ENCODE measurements at places on chromosomes 1 and 21.

GRCh38 chr21:34671891-34672290 is 3.1 kb downstream of the CLIC6 start:
- no peak for DNase-seq

- DNase-seq: no peak
Observed at GRCh38 chr1:55876276-55877060, 661.3 kb upstream of the USP24 start.

DNA sequence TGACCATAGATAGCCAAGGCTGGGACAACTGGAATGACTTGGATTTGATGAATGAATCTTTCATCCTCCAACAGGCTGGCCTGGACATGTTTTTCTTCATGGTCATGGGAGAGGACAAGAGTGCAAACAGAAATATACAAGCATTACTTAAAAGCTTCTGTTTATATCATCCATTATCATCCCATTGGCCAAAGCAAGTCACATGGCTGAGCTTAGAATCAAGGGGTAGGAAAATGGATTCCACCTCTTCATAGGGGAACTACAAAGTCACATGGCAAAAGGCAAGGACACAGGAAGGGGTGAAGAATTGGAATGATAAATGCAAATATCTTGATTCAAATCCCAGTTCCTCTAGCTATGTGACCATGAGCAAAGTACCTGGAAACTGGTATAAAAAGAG is 90.2 kb upstream of the BARHL2 start:
- no peak for DNase-seq

DNA sequence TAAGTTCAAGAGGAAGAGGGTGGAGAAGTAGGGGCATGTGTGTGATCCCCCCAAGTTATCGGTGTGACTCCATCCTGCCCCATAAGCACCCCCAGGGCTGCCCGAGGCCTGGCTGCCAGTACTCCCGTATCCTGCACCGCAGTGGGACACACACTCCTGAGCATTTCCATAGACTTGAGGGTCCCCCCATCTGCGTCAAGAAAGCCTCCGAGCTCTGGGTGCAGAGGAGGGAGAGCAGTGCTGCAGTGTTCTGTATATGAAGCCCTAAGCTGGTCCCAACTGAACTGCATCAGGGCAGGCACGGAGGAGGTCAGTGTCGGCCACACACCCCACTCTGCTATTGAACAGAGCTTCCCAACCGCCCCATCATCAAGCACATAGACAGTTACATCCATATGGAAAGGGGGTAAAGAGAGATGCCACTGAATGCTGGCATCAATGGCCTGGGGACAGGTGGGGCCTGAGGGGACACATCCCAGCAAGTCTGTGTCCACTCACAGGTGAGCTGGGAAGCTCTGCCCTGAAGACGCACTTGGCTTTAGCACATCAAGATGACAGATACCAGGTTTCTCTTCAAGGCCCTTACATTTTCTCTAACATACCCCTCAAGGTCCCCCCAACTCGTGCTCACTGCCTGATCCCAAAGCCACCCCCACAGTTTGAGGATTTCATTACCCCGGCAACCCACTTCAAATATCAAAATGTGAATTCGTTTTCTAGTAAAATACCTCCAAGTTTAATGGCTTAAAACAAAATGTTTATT is 64.3 kb downstream of the EVA1C start:
- DNase-seq: no peak

- peak; percentile 25 for DNase-seq
Observed at GRCh38 chr1:165143437-165144065, 213.0 kb downstream of the LMX1A start.

DNA sequence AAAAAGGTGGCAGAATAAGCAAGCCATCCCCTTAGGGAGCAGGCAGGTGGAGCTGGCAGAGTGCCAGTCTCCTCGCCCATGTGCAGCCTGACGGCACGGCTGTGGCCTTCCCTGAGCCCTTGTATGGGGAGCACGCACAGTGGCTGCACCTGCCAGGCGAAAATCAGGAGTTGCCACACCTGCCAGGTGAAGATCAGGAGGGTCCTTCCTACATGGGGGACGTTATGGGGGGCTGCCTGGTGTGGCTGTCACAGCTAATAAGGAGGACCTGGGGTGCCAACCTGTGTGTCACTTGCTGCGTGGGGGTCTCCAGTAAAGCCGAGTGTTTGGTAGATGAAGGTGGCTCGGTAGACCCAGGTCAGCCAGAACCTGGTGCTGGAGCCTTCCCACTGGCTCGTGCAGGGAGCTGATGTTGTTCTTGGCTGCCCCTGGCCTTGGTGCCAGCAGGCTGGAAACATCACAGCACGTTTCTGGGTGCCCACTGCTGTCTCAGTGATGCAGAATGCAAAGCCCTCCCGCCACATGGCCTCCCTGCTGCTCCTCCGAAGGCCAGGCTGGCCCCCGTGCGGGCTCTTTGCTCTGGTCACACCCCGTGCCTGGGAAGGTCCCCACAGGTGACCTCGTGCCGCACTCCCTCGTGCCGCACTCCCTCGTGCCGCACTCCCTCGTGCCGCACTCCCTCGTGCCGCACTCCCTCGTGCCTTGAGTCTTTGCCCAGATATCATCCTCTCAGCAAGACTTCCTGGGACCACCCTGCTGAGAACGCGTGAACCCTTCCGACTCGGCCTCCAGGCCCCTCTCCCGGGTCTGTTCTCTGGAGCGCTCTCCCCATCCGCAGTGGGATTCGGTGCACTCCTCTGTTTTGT is 55.4 kb downstream of the SLC37A1 start:
- no peak for DNase-seq

DNA sequence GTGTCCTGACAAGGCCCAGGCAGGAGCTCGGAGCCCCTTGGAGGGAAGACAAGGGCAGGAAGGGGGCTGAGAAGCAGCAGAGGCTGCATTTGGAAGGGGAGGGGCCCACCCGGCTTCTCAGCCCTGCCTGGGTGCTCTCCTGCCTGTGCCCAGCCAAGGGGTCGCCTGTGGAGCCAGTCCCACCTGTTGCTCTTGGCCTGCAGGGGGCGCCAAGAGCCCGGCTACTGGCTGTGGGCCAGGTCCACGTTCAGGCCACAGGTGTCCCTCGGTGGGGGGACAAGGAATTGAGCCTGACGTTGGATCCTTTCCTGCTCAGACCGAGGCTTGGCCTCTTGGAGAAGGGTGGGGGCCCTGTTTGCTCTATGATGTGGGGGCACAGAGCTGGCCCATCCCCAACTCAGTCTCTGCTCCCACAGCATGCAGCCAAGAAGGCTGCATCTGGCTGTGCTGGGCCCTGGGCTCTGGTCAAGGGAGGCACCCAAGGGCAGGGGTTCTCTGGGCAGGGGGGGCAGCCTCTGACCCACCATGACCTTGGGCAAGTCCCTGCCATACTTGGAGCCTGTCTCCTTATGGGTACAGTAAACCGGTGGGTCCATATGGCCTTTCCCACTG is 10.9 kb downstream of the WNT4 start:
- peak; percentile 30 for DNase-seq

DNA sequence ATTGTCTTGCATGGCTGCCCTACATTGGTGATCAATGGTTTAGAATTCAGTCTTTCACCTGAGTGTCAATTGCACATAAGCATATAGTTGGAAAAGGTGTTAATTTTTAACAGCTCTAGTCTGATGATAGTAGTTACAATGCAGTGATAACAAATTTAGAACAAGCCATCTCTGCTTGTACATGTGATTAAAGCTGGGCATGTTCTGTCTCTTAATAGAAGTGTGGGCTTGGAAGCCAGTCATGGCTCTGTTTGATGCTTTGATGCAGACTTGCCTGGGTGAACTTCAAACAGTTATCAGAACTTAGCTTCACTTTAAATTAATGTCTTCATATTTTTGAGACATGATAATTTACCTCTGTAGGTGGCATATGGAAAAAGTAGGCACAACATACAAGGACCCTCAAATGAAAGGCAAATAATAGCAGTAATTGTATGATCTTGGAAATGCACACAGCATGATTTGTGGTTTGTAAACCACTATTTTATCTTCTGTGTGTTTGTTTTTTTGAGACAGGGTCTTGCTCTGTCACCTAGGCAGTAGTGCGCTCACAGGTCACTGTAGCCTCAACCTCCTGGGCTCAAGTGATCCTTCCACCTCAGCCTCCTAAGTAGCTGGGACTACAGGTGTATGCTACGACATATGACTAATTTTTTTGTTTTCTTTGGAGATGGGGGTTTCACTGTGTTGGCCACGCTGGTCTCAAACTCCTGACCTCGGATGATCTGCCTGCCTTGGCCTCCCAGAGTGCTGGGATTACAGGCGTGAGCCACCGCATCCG is 3.8 kb downstream of the DDI2 start:
- DNase-seq: no peak

DNA sequence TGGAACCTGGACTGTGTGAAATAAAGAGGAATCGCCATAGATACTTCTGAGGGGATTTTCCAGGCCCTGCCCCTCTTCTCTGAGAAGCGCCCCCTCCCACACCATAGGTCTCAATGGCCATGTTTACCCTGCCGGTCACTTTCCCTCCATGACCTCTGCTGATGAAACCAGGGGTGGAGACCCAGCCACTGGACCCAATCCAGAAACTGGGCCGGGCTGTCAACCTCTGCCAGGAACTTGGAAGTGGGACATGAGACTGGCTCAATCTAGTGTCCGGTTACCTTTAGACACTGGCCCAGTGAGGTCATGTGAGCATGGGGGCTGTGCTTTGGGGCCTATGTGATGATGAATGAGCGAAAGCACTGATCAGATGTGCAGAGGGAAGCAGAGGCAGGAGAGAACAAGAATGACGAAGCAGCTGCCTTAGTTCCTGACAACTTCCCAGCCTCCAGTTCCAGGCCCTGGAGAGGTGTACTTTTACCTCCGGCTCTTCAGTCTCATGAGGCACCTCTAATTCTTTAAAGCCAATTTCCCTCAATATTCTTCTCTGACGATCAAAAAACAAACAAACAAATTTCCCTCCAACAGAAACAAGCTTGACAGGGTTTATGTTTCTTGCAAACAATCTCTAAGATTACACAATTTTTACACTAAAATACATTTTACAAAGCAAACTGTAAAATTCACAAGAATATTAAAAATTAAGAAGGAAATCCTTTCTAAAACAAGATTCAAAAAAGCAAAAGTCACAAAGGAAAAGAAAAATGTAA is 4.9 kb downstream of the ASAP3 start:
- no peak for DNase-seq

- DNase-seq: no peak
Observed at GRCh38 chr21:40770435-40771055, 76.4 kb downstream of the DSCAM start.

GRCh38 chr1:185837711-185838110 is 103.5 kb downstream of the HMCN1 start:
- DNase-seq: no peak

GRCh38 chr1:53981220-53981619 is 35.1 kb downstream of the LRRC42 start:
- DNase-seq: no peak

GRCh38 chr1:233034836-233035235 is 84.4 kb downstream of the NTPCR start:
- no peak for DNase-seq

DNA sequence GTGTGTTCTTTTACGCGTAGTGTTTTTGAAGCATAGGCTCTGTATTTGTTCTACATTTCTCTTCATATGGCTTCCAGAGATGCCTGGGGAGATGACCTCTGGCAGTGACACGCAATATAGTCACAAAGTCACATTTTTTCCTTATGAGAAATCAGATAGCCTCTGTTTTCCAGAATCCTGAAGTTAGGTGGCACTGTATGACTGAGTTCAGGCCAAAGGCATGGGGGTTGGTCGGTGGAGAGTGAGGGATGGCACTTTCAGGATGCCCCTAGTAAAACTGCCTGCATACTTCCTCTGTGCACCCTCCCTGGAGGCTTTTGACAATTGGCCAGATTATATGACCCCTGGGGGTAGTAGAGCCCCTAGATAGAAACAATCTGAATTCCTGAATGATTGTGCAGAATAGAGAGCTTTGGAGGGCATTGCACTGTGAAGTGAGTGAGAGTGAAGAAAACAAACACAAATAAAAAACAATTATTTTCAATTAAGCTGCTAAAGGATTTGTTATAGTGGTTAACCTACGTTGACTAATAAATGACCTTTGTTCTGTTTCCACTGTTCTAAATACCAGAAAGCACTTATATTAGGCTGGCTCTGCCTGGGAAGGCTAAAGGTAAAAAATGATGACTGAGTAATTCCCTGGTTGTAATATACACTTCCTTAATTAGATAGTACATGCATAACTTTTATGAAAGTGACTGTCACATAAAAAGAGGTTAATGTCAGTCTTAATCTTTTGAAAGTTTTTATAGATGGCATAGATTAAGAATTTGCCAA is 1660.8 kb downstream of the PLA2G4A start:
- DNase-seq: peak; percentile 11
